ENCODE measurements at places on chromosomes 7 and 10. TPM values are rescaled to one million over a fixed set of nuclear protein-coding genes. Genes with fewer than 3 reads are reported as not detected.

Gene CXCL12
- under 0.01 TPM for total RNA-seq

DNA sequence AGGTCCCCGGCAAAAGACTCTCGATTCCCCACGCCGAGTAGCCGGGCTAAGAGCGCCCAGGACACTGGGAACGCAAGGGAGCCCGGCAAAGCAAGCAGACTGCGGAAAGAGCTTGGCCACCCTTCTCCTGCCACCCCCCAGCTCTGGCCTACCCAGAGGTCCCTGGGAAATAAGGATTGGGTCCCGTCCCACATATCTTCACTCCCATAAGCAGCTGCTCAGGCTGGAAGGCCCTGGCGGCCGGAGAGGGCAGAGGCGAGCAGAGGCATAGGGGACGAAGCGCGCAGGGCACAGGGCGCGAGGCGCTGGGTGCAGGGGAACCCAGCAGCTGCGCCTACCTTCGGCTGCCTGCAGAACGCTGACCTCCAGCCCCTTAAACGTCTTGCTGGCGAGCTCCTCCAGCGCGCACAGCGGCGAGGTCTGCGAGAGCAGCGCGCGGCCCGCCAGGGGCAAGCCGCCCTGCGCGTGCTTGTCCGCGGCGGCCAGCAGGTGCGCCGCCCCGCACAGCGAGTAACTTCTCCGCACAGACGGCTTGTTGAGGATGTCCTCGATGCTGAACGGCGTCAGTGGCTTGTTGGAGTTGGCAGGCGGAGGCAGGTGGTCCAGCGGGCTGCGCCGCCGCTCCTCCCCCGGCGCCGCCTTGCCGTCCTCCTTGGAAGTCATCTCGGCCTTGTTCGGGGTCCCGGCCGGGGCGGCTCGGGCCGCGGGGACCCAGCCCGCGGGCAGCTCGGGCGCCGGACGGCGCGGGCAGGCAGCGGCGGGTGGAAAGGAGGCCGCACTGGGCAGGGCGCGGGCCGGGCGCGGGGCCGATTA lies 904 bp downstream of the LBX1 start:
- DNase-seq: no peak

Gene LRRN3
- under 0.01 TPM for total RNA-seq

GRCh38 chr10:90417029-90417428 lies 440.8 kb downstream of the HTR7 start:
- no peak for DNase-seq

Gene ANXA8L1
- total RNA-seq: not detected

Gene C10orf62
- total RNA-seq: not detected

GRCh38 chr10:21926949-21927348 lies 76.6 kb downstream of the DNAJC1 start:
- no peak for DNase-seq

Gene ASB10
- total RNA-seq: not detected

DNA sequence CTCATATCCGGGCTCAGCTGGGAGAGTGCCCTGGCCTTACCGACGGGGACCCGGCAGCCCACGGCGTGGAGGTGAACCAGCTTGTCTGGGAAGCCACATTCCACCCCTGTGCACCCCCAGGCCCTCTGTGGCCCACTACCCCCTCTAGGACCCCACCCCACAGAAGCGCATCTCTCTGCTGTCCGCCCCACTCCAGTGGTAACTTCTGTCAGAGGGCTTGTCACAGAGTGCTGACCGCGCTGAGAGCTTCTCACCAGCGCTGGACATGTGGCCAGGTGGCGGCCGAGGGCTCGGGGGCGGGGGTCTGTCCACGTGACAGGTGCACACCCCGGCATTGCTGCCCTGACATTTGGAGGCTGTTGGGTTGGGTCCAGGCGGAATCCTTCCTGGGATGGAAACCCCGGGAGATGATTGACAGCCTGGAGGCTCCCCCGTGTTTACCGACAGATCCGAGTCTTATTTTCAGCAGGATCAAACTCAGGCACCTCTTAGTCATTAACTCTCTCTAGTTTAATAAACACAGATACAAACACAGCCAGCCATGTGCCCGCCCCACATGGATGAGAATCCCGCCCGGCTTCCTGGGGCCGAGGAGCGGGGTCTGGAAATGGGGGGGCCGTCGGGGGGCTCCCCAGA lies 5.1 kb downstream of the ELFN1 start:
- DNase-seq: no peak

Gene CUTC
- 16.2 TPM for total RNA-seq

Gene CYP2W1
- total RNA-seq: not detected

Gene HMX3
- not detected for total RNA-seq
